ENCODE measurements at places on chromosomes 16 and 17. TPM values are rescaled to one million over a fixed set of nuclear protein-coding genes. Genes with fewer than 3 reads are reported as not detected.

GRCh38 chr16:50705436-50706110, 12.2 kb downstream of the NOD2 start:
- H3K27ac ChIP-seq = no peak overlapping the region
- H3K36me3 ChIP-seq = no peaks in the 10 kb centered on the region
- DNase-seq = no peak

GRCh38 chr17:6487251-6488007, 43.2 kb downstream of the PIMREG start:
- H3K4me1 ChIP-seq = no peaks in the 10 kb centered on the region
- peak overlapping the region; percentile 21 for H3K27ac ChIP-seq
- no peaks in the 10 kb centered on the region for H3K27me3 ChIP-seq
- H3K36me3 ChIP-seq = peaks cover 6% of the 10 kb centered on the region

G6PC1 gene
- not detected for total RNA-seq

DNA sequence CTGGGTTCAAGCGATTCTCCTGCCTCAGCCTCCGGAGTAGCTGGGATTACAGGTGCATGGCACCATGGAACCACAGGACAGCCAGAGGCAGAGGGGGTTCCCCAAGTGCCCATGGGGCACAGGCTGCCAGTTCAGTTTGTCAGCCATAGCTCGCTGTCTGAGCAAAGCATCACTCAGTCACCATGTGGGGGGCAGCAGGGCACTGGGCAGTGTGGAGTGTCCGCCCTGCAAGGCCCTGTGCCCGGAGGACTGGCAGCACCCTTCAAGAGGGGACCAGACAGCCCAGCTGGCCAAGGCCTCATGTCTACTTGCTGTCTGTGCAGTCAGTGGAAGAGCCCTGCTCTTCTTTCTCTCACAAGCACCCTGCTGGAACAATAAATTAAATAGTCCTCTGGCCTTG, 6.4 kb downstream of the ALYREF start:
- H3K4me1 ChIP-seq = peaks cover 5% of the 10 kb centered on the region
- no peak overlapping the region for H3K27ac ChIP-seq
- DNase-seq = no peak

DNA sequence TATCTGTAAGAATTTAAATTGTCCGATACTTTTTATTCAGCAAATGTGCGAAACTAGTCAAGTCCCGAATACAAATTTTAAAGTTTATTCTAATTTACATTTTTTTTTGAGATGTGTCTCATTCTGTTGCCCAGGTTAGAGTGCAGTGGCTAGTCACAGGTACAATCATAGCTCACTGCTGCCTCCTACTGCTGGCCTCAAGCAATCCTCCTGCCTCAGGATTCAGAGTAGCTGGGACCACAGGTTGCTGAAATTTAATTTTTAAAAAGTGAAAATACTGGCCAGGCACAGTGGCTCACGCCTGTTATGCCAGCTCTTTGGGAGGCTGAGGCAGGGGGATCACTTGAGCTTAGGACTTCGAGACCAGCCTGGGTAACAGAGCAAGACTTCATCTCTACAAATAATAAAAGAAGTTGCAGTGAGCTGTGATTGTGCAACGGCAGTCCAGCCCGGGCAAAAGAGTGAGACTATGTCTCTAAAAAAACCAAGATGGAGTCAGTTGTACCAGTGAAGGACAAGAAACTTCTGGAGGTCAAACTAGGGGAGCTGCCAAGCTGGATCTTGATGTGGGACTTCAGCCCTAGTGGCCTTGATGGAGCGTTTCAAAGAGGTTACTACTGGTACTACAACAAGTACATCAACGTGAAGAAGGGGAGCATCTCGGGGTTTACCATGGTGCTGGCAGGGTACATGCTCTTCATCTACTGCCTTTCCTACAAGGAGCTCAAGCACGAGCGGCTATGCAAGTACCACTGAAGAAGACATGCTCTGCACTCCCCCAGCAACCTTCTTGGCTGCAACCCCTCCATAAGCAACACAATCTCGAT, 5.6 kb downstream of the POLG2 start:
- H3K27me3 ChIP-seq = no peaks in the 10 kb centered on the region
- H3K36me3 ChIP-seq = peaks cover 55% of the 10 kb centered on the region
- no peak overlapping the region for H3K27ac ChIP-seq
- no peak for DNase-seq

- no peak for DNase-seq
- H3K36me3 ChIP-seq = no peaks in the 10 kb centered on the region
- H3K27ac ChIP-seq = peak overlapping the region; percentile 92
- peaks cover 54% of the 10 kb centered on the region for H3K4me1 ChIP-seq
Observed at GRCh38 chr16:85010446-85010930, 847 bp downstream of the ZDHHC7 start.

DHX58 gene
- total RNA-seq = 14.6 TPM

DNA sequence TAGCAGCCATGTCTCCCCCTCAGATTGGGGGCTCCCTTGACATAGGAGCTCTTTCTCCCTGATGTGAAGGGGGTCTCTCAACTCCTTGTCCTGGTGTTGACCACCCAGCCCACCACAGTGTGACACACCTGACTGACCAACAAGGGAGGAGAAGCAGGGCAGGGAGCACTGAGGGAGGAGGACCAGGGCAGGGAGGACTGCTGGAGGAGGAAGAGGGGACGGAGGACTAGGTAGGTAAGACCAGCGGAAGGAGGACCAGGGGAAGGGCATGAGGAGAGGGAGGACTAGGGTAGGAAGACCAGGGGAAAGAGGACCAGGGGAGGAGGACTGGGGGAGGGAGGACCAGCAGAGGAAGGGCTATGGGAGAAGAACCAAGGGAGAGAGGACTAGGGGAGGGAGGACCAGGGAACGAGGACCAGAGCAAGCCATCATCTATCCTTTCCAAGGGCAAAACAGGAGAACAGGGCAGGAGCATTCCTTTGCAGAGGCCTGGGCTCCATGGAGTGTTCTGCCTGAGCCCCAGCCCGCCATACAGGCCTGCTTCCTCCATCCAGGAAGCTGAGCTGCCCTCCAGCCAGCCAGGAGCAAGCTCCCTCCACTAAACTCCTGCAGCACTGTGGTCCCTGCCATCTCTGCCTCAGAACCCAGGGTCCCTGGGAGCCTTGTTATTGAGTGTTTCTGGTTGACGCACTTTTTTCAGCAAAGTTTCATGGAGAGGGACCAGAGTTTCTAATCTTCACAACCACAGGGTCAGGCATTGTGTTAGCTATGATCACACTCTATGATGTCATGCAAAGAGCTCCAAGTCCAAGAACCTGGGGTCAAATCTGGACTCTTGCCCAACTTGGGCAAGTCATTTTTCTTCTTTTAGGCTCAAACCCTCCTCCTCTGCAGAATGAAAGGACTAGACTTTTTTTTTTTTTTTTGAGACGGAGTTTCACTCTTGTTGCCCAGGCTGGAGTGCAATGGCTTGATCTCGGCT, 15.4 kb upstream of the KRT17 start:
- H3K36me3 ChIP-seq = no peaks in the 10 kb centered on the region
- no peak overlapping the region for H3K27ac ChIP-seq
- H3K27me3 ChIP-seq = no peaks in the 10 kb centered on the region
- no peak overlapping the region for H3K4me3 ChIP-seq
- no peak for DNase-seq

Data from sigmoid colon (tissue), 7 donors.